ENCODE measurements at places on chromosomes 1 and 21. TPM values are rescaled to one million over a fixed set of nuclear protein-coding genes. Genes with fewer than 3 reads are reported as not detected.

- no peak for DNase-seq
Observed at GRCh38 chr1:66373157-66373591, 160.8 kb upstream of the SGIP1 start.

- DNase-seq: no peak
Observed at GRCh38 chr21:29155118-29155932, 24.9 kb downstream of the MAP3K7CL start.

DNA sequence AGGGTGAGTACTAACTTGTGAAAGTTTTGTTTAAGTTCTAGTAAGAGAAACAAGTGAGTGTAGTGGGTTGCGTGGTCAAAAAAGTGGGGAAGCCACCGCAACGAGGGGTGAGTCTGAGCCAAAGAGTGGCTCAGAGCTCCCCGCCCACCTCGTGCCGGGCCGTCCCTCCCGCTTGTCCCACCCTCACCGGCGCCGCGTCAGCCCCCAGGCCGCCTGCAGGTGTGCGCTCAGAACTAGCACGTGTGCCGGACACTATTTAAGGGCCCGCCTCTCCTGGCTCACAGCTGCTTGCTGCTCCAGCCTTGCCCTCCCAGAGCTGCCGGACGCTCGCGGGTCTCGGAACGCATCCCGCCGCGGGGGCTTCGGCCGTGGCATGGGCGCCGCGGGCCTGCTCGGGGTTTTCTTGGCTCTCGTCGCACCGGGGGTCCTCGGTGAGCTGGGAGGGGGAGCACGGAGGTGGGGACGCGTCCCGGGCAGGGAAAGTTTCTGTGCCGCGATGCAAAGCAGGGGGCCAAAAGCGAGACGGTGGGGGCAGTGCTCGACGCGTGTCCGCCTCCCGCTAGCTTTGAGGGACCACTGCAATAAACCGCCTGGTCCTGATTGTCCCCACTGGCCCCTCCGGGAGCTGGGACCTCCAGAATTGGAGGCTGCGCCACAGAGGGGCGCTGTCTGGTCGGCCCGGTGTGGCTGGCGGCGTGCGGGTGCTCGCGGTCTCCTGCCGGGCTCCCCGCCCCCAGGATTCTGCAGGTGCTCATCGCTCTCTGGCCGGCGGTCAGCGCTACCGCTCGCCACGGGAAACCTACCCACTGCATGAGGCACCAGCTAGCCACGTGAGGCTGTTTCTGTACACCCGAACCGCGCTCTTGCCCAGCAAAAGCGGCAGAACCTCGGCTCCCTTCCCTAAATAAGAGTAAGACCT lies at the start of gene CR2:
Gene CR2, plus strand, starts transcription at position 283 of the 919 bp plus-strand sequence. Its CDS starts 91 bp downstream, at position 374.
- peak; percentile 53 for DNase-seq

GRCh38 chr1:235648954-235649367 lies 623 bp downstream of the GNG4 start:
- no peak for DNase-seq

DNA sequence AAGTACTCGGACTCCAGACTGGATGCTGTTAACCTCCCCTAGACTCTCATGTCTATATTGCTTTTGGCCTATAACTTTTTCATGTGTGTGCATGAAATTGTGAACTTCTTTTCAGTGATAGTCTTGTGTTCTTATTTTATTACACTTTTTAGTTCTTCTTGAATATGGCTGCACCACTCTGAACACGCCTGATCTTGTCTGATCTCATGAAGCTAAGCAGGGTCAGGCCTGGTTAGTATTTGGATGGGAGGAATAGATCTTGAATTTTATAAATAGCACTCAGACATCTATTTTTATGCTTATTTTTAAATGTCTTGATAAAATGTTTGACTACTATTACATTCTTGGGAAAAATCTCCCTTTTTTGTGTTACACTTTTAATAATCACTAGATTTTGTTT lies 22.4 kb downstream of the TCP10L start:
- no peak for DNase-seq

- DNase-seq: no peak
Observed at GRCh38 chr1:231931846-231932454, 305.4 kb downstream of the DISC1 start.

- no peak for DNase-seq
Observed at GRCh38 chr1:10697621-10698160, 98.8 kb downstream of the CASZ1 start.

The ATP1A4 gene
- total RNA-seq: 0.73 TPM

The SDE2 gene
- total RNA-seq: 16.4 TPM

The RNU1-4 gene
- total RNA-seq: 7,588 TPM

The OR4F16 gene
- total RNA-seq: not detected
